CD8-positive, alpha-beta memory T cell (primary cell): ENCODE measurements at places on chromosomes 7 and 10.

- DNase-seq = no peak
Measured at GRCh38 chr7:139744768-139745677, 32.8 kb downstream of the HIPK2 start.

DNA sequence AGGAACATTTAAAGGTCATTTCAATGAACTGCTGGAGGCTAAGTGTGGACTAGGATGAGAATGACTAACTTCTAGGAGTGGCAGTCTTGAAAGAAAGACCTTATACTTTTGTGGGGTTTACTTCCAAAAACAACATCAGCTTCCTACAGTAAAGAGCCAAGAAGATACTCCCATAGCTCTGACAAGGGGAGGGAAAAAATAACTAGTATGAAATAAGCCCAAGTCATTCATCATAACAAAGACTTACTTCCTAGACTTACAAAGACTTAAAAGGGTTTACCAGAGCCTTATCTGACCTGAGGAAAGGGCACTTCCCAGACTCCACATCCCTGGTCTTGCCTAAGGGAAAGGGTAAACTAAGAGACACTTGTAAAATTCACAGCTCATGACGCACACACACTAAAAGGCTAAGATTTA lies 31.7 kb downstream of the ARHGAP12 start:
- no peak for DNase-seq

DNA sequence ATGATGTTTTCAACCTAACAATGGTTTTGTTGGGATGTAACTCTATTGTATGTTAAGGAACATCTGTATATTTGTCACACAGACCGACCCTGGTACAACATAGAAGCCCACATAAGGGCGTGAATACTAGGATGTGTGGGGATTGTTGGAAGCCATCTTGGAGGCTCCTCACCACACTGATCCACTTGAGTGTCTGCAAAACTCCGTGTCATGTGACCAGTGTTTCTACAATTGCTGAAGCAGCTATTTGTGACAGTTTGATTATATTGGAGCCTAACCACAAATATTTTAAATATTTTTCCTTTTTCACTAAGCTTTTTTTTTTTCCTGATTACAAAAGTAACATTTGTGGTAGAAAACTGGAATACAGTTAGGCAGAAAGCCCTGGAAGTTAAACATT lies 27.9 kb downstream of the RALA start:
- no peak for DNase-seq

DNA sequence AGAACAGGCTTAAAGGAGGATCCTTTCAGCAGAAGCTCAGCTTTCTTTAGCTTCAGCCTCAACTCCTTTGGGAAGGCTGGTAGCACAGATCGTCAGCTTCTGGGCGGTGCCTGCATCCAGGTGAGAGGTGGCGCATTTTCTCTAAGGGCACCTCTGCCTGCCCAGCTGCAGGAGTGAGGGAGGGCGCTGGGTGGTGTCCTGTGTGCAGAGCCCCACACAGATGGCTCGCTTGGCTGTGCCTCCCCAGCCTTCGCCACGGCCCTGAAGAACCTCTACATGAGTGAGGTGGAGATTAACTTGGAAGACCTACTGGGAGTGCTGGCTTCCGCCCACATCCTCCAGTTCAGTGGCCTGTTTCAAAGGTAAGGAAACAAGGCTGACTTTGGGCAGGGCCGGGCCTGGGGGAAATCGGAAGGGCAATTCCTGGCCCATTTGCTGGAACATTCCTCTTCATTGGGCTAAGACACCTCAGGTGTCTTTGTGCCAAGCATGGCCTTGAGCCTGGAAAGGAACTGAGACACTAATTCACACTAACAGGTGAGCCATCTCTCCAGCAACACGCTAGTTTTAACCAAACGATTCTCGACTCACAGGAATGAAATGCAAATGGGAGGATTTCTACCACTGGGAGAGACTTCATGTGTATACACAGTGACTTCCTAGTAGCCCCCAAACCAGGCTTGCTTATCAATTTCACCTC lies 19.9 kb downstream of the BTBD16 start:
- DNase-seq = no peak

- no peak for DNase-seq
Measured at GRCh38 chr7:106794276-106795083, 70.6 kb upstream of the PIK3CG start.
